ENCODE measurements at places on chromosomes 12 and 14.

GRCh38 chr12:122875590-122876220, 20.2 kb downstream of the VPS37B start:
- DNase-seq, result no peak

GRCh38 chr12:40313928-40314327, 89.1 kb downstream of the LRRK2 start:
- DNase-seq, result no peak

DNA sequence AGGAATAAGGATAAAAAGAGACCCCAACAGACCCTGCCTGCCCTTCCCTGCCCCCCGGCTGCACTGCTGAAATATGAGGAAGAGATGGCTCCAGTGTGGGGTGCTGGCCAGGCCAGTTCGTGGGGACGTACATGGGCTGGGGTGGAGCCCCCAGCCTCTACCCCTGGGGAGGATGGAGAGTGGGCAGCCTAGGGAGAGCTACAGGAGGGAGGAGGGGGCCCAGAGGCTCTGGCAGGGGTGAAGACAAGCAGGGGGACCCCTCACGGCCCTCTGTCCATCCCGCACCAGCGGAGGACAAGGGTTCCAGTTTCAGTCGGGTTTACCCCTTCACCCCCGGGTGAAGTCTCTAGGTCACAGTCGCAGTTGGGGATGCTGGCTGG, 11.0 kb upstream of the RPLP0 start:
- no peak for DNase-seq

GRCh38 chr12:91628656-91629055, 446.0 kb upstream of the DCN start:
- DNase-seq, result no peak

- no peak for DNase-seq
These were observed 133.7 kb downstream of the MDGA2 start for GRCh38 chr14:47541662-47542061.
